ENCODE measurements at places on chromosomes 2 and 18.

GRCh38 chr2:10123281-10123680, 742 bp downstream of the RRM2 start:
- no peak for DNase-seq

DNA sequence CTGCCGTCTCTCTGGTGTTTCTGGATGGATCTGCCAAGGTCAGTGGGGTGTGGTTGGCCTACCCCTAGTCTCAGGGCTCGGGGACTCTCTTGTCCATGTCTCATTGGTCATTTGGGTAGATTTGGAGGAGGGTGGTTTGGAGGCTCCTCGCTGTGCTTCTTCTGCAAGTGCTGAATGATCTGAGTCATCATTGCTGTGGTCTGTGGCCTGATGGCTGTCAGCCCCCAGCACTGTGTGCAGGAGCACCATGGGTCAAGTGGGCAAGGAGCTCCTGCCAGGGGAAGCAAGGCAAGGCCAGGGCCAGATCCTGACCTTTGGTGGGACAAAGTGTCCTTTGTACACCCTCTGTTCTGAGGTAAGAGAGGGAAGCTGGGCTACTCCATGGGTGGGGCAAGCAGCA, 221.8 kb downstream of the FHOD3 start:
- peak; percentile 2 for DNase-seq

DNA sequence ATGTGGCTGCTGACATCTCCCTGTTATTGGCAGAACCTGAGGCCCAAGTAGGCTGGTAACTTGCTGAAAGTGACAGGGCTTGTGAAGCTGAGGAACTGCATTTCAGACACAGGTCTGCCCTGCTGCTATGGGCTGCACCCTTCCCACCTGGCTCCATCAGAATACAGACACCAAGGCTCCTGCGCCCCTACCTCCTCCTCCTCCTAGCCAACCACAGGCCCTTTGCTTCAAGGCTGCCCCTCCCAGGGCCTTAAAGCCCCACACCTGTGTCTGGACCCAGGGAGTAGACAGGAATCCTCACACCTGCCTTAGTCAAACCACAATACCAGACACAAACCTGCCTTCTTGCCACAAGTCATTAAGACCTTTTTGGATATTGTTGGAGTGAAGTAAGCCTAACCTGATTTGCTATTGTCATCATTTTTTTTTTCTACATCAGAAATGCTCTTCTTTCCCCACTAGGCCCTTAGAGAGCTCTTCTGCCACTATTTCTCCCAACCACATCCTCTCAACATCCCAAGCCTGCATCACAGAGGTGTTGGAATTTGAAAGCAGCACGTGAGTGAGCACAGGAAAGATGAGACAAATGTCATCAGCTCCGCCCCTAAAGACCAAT, 489.7 kb downstream of the EIPR1 start:
- DNase-seq = no peak

GRCh38 chr2:223969856-223970255, 12.6 kb downstream of the MRPL44 start:
- no peak for DNase-seq

GRCh38 chr2:98453083-98453482, 8.4 kb downstream of the INPP4A start:
- no peak for DNase-seq

GRCh38 chr2:47935071-47935470, 28.8 kb upstream of the FBXO11 start:
- no peak for DNase-seq

GRCh38 chr2:223712642-223713041, 110.5 kb upstream of the SCG2 start:
- no peak for DNase-seq

GRCh38 chr2:209351636-209352035, 72.2 kb upstream of the MAP2 start:
- DNase-seq = no peak

DNA sequence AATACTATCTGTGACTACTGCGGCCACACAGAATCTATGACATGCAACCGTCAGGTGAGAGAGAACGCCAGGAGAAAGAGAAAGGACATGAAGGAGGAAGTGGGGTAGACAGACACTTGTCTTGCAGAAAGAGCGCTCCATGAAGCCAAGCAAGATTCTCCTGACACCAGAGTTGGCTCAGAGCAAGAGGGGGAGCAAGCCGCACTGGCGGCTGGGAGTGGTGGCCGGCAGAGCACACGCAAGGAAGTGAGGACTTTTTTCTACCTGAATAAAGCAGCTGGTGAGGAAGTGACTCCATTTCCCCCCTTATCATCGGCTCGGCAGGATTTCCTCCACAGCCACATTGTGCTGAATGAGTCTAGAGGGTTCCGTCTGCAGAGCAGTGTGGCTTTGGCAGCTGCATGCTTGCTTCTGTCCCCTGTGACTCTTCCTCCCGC, 181.6 kb downstream of the BCL2 start:
- DNase-seq = no peak

GRCh38 chr2:233129351-233129978, 69.3 kb downstream of the INPP5D start:
- DNase-seq = no peak

GRCh38 chr2:26575836-26576564, 65.2 kb downstream of the CIB4 start:
- DNase-seq = no peak

- no peak for DNase-seq
These were observed 420.1 kb upstream of the ACVR2A start for GRCh38 chr2:147424766-147425165.

- DNase-seq = no peak
These were observed 163.4 kb downstream of the EHBP1 start for GRCh38 chr2:62868947-62869346.

GRCh38 chr2:173631127-173631460, 276.4 kb downstream of the CDCA7 start:
- DNase-seq = no peak

DNA sequence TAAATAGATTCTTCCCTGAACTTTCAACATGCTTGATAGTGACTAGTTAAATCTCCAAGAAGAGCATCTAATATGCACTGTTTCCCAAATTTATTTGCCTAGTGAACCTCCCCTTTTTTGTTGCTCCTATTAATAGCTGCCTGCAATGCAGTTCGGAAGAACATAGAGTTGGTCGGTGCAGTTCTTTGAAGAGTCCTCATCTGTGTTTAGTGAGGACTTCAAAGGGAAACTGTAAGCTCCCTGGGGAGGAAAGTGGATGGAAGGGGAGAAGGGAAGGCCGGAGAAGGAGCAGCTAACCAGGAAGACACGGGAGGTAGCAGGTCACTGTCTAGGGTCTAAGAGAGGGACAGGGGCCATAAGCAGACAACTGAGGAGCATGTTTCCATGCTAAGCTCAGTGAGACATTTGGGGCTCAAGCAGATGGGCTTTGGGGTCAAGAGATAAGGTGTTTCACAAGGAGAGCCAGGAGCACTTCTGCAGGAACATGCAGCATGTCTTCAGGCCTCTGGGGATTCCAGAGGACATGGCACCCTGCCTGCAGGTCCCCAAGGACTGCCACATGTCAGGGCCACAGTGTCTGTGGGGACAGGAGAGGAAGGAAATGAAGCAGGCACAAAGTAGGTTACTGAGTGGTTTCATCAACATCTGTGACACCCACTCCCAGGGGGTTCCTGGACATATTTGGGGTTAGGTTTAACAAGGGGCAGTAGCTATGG, 48.7 kb upstream of the ANXA4 start:
- no peak for DNase-seq

- DNase-seq = no peak
These were observed 695.3 kb downstream of the SATB2 start for GRCh38 chr2:198762441-198762840.

DNA sequence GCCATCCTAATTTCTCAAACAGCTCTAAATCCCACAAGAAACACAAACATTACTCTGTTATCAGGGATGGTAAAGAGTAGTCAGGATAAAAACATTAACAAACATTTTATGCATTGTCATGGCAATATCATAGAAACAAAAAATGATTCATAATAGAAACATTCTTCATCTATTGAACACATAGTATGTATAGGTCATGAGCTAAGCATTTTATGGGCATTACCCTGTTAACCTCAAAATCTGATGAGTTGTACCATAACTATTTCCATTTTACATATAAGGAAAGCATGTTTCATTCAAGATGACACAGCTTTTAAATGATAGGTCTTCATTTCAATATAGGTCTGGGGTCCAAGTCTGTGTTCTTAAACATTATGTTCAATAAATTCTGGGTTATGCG, 344.9 kb downstream of the RND3 start:
- no peak for DNase-seq

GRCh38 chr2:176468457-176469113, 199.3 kb downstream of the MTX2 start:
- no peak for DNase-seq

DNA sequence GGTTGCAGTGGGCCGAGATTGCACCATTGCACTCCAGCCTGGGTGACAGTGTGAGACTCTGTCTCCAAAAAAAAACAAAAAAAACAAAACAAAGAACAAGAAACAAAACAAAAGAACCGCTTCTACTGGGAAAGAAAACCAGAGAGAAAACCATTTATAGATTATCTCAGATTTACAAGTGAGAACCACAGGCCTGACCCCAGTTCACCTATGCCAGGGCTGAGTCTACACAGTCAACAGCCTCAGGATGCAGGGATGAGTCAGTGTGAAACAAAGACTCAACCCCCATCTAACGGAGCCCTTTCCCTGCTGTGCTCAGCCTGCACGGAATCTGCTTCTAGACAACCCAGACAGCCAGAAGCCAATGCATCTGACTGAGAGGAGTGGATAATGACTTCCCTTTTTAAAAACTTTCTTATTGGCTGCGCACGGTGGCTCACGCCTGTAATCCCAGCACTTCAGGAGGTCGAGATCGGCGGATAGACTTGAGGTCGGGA, 25.5 kb upstream of the YWHAQ start:
- no peak for DNase-seq

DNA sequence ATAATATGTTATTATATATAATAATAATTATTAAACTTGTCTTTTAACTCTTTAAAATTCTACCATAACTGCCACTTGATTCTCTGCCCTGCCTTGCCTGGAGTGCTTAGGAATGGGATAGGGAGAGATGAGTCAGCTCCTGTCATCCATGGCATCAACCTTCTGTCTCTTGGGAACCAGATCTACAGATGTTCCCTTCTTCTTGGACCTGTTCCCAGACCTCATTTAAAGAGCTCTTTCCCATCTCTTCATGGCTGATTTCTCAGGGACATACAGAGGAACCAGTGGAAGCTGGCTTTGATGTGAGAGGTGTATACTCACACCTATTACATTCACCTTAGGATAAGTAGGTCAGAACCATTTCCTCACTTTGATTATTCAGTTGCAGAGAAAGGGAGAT, 155.3 kb upstream of the MYO3B start:
- DNase-seq = no peak

- DNase-seq = peak; percentile 36
These were observed 57.4 kb downstream of the ADI1 start for GRCh38 chr2:3461801-3462492.

GRCh38 chr18:55647331-55647730, 59.3 kb upstream of the TCF4 start:
- DNase-seq = no peak

DNA sequence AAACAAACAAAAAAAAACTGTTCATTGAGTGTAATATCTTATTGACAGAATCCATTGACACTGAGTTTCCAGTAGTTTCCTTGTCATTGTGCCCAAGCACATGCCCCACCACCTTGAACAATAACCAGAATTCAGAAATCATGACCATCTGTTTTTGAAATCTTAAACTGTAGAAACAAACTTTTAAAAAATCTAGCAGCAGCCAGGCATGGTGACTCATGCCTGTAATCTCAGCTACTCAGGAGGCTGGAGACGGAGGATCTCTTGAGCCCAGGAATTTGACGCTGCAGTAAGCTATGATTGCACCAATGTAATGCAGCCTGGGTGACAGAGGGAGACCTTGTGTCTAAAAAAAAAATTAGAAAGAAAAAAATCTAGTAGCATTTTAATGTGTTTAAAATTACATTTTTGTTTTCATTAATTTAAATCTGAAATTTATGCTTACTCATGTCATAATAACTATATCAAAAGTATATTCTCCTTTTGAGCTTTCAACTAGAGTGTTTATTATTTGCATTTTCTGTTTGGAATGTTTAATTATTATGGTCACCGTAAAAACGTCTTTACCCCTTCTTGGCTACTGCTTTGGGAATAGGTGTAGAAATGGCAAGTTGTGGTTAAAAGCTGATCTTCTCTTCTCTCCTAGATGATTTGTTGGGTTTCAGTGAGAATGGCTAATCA, 25.2 kb upstream of the STON1 start:
- no peak for DNase-seq

- DNase-seq = no peak
These were observed 51.7 kb downstream of the GFPT1 start for GRCh38 chr2:69335311-69335710.

DNA sequence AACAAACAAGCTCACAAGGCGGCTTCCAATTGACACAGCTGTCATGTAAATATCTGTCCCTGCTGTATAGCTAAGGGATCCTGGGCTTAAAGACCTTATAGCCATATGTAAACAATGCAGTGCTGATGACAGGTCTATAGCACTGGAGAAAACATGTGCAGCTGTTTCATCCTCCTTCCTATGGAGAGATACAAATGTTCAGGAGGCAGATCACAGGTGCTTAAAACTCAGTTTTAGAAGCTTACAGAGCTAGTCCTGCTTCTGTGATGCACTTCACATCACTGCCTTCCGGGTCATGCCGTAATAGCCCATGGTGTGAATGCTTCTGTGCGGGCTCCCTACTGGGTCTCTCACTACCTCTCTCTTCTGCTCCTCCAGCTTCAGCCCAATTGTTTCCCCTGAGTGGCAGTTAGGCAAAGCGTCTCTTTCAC, 262.4 kb upstream of the CHST9 start:
- DNase-seq = no peak

GRCh38 chr2:19351499-19351898, 6.9 kb downstream of the OSR1 start:
- DNase-seq = no peak

- DNase-seq = no peak
These were observed 102.5 kb upstream of the ST8SIA3 start for GRCh38 chr18:57249883-57250282.

DNA sequence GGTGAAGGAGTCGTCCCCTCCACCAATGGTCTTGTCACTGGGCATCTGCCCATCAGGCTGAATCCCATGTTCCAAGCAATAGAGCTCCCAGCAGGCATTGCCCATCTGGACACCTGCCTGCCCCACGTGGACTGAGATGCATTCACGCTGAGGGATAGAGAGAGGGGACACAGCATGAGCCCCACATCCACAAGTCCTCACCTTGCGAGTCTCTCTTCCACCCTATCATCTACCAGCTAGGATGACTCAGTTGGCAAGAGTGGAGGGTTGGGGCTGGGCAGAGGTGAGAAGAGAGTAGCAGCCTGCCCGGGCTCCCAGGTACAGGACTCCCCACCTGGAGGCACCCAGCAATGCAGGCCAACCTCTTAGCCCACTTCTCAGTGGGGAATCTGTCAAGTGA, 959 bp upstream of the TUBA4B start:
- no peak for DNase-seq

GRCh38 chr18:3455907-3456685, 6.1 kb downstream of the TGIF1 start:
- peak; percentile 58 for DNase-seq
